ENCODE measurements at places on chromosomes 5 and 9. TPM values are rescaled to one million over a fixed set of nuclear protein-coding genes. Genes with fewer than 3 reads are reported as not detected.

TMCO6 gene
- 27.4 TPM for total RNA-seq

TEK gene
- 1.0 TPM for total RNA-seq

THBS4 gene
- total RNA-seq = 6.9 TPM

TCOF1 gene
- 96.0 TPM for total RNA-seq

ZNF366 gene
- not detected for total RNA-seq

ZNF782 gene
- total RNA-seq = 7.9 TPM

CDH10 gene
- 4.8 TPM for total RNA-seq

GRCh38 chr5:35899800-35900199, 38.6 kb downstream of the CAPSL start:
- DNase-seq = no peak

DNA sequence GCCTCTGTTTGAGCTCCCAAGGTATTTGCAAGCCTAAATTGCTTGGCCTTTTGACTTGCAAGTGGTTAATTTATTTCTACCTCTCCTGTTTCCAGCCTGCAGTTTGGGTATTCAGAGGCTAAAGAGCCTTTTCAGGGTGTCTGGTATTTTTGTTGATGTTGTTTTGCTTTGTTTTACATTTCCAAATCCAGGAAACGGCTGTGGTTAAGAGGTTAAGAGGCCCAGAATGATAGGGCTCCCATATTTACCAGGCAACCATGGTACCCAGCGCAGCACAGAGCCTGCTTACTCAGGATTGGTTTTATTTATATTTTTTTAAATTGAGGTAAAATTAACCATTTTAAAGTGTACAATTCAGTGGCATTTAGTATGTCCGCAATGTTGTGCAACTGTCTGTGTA, 92.1 kb downstream of the PDZD2 start:
- no peak for DNase-seq

GRCh38 chr9:101275769-101276250, 109.0 kb downstream of the BAAT start:
- DNase-seq = no peak

- DNase-seq = no peak
Observed at GRCh38 chr5:180157866-180158265, 51.1 kb downstream of the RASGEF1C start.

DNA sequence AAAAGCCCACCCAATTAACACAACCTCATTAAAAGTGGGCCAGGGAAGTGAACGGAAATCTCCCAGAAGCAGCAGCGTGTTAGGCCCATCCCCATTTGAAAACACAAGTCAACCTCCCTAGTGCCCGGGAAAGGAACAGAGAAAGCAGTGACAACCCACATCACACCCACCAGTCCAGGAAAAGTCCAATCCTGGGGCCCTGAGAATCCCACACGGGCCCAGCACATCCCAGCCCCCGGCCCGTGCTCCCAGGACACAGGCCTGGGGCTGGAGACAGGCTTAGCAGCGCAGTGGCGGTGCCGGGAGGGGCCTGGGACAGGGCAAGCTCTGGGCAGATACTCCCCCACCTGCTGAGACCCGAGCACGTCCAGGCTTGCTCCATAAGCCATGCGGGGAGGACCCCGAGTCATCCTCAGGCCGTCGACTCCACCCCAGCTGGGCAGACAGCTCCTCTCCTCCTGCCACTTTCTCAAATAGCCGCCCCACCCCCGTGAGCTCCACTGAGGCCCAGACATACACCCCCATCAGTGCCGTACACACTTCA, 101.0 kb downstream of the KCNT1 start:
- no peak for DNase-seq

GRCh38 chr9:129554649-129555048, 66.3 kb downstream of the C9orf50 start:
- no peak for DNase-seq

DNA sequence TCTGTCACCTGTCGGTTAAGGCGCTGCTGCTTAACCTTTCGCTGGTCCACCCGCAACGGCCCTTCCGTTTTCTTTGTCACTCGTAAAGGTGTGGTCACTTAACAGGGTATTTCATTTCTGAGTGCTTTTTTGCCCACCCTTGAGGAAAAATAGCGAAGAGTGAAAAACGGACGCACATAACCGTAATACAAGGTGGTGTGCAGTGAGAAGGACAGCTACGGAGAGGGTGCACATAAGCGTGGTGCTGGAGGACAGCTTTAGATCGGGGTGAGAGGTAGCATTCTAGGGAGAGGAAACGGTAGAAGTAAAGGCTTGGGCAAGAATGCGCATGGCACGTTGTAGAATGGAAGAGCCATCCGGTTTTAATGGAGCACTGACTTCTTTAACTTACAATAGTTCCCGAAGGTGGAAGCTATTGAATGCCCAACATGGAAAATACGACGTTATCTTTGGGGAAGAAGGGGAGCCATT, 761 bp downstream of the CCT5 start:
- no peak for DNase-seq

DNA sequence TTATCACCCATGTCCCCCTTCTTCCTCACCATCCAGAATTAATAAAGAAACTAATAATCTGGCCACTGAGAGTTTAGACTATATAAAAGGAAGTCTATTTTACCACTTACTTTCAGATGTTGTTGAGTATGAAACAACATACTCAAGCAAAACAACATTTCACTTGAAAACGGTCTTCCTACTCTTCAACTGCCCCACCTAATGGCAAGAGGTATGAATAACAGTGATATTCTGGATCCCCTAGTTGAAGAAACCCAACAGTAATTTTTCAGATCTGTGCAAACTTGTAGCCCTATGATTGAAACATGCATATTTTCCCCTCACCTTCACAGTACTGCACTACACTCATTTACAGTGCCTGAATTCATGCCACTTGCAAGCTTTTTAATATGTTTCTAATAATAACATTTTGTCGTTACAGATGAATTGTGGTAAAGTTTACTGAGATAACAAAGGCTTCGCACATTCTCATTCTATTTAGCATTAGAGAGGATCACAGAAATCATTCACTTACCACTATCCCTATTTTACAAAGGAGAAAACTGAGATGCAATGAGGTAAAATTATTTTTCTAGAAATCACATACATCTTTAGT, 267.9 kb upstream of the PDE4D start:
- no peak for DNase-seq

DNA sequence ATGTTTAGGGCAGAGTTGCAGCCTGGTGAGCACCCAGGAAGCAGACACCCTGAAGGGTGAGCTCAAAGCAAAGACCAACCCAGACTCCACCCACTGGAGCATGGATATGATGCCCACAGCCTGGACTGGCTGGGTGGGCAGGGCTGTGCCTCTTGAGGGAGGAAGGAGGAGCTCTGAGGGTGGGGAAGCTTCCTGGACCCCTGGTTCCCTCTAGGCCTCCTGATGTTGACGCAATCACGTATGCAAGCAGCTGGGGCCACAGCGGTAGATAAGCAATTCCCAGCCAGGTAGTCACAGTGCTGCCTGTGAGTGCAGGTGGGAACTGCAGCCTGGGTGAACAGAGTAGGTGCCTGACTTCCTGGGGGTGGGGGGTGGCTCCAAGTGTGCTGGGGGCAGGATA, 271.5 kb downstream of the CDK5RAP2 start:
- no peak for DNase-seq

GRCh38 chr5:177389241-177390169, 5.3 kb downstream of the SLC34A1 start:
- peak; percentile 23 for DNase-seq

GRCh38 chr9:33721674-33722358, 73.5 kb upstream of the PRSS3 start:
- DNase-seq = peak; percentile 98

Measured in neural crest cell (in vitro differentiated cells).